ENCODE measurements at places on chromosomes 3 and 15.

- no peak for DNase-seq
Measured at GRCh38 chr15:67142767-67143100, 77.3 kb downstream of the SMAD3 start.

GRCh38 chr15:70763950-70764730, 782 bp upstream of the UACA start:
- DNase-seq, result no peak

GRCh38 chr3:132205609-132206008, 111.6 kb upstream of the ACP3 start:
- no peak for DNase-seq

- DNase-seq, result no peak
Measured at GRCh38 chr15:90869601-90870353, 1.4 kb downstream of the FURIN start.

GRCh38 chr3:28504976-28505375, 156.4 kb upstream of the AZI2 start:
- DNase-seq, result no peak

Measured in COR-L47 (cell line).